ENCODE measurements at places on chromosomes 5 and 9.

GRCh38 chr5:132233811-132234683 is 6.4 kb upstream of the P4HA2 start:
- no peak for DNase-seq

DNA sequence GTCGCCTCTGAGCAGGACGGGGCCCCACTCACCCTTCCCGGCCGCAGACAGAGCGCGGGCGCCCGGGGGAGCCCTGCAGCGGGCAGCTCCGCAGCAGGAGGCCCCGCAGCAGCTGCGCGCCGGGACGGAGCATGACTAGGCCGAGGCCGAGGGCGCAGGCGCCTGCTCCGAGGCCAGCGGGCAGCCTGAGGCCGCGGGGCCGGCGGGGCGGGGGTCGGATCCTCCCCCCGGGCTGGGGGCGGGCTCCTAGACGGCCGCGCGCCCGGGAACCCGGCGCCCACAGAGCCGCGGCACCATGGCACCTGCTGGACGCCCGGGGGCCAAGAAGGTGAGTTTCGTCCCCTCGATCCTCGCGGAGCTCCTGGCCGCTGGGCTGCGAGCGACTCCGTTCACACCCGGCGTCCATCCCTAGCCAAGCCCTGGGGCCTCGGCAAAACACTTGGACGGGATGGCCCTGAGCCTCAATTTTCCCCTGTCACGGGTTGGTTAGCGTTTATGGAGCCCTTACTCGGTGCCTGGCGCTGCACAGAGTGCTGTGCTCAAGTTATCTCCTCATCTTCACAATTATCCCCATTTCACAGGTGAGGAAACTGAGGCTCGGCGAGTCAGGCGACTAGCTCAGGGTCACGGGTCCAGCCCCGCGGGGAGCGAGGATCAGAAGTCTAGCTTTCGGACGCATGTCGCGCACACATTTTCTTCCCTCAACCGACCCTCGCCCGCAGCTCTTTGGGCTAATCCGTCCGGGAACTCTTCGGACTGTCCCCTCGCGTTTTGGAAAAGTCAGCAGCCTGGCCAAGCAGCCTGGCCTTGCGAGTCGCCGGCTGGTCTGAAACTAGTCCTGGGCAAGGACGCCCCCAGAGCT is at the start of the genes BHMT2 and DMGDH:
BHMT2 (plus strand) TSS at position 280 of the 862 bp plus-strand sequence; CDS start at position 296, 16 bp downstream.
DMGDH (minus strand) TSS at position 187 of the 862 bp plus-strand sequence; CDS start at position 133, 54 bp downstream.
- peak; percentile 59 for DNase-seq

- DNase-seq = peak; percentile 39
Observed at GRCh38 chr9:110029429-110029955, 178.5 kb downstream of the C9orf152 start.

- peak; percentile 90 for DNase-seq
Observed at GRCh38 chr9:100601216-100601615, 23.3 kb downstream of the CAVIN4 start.

- DNase-seq = no peak
Observed at GRCh38 chr9:138033950-138034349, 156.4 kb downstream of the CACNA1B start.

- no peak for DNase-seq
Observed at GRCh38 chr5:180639287-180639686, 10.1 kb downstream of the FLT4 start.

GRCh38 chr5:8229551-8229950 is 360.6 kb downstream of the MTRR start:
- no peak for DNase-seq

Data from NCI-H69 (cell line).